ENCODE measurements at places on chromosomes 3 and 15.

- no peak for DNase-seq
Observed at GRCh38 chr3:59873576-59874230, 823.9 kb upstream of the CFAP20DC start.

- no peak for DNase-seq
Observed at GRCh38 chr3:66095295-66096001, 56.7 kb upstream of the MAGI1 start.

GRCh38 chr3:124299831-124300230 lies 307.9 kb upstream of the ROPN1 start:
- DNase-seq: no peak

GRCh38 chr15:78338781-78339180 lies 1.4 kb upstream of the CRABP1 start:
- DNase-seq: no peak

GRCh38 chr3:69639851-69640250 lies 99.4 kb upstream of the MITF start:
- DNase-seq: no peak
